ENCODE measurements at places on chromosomes 4 and X. TPM values are rescaled to one million over a fixed set of nuclear protein-coding genes. Genes with fewer than 3 reads are reported as not detected.

Gene MTNR1A
- total RNA-seq, result not detected

DNA sequence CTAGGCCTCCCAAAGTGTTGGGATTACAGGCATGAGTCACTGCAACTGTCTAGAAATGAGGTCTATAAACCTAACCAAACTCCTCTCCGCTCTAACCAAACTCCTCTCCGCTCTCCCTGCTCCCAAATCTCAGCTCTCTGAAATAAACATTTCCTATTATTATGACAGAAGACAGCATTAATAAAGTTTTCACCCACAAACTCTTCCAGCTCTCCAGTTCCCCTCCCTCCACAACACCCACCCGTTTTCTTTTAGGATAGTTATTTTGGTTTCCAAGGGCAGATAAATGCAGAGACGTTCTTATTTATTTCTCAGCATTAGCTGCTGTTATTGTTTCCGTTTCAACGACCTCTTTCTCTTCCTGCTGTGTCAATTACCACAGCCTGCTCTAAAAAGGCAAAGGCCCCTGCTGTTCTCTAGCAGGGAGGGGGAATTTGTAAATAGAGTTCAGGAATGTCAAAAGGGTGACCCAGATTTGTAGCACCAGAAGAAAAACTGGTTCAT, 13.3 kb upstream of the SCD5 start:
- DNase-seq, result no peak

GRCh38 chrX:118049713-118050112, 66.9 kb downstream of the KLHL13 start:
- no peak for DNase-seq

Gene MAGEC2
- total RNA-seq, result not detected

GRCh38 chr4:7993671-7994070, 54.0 kb upstream of the AFAP1 start:
- DNase-seq, result no peak

DNA sequence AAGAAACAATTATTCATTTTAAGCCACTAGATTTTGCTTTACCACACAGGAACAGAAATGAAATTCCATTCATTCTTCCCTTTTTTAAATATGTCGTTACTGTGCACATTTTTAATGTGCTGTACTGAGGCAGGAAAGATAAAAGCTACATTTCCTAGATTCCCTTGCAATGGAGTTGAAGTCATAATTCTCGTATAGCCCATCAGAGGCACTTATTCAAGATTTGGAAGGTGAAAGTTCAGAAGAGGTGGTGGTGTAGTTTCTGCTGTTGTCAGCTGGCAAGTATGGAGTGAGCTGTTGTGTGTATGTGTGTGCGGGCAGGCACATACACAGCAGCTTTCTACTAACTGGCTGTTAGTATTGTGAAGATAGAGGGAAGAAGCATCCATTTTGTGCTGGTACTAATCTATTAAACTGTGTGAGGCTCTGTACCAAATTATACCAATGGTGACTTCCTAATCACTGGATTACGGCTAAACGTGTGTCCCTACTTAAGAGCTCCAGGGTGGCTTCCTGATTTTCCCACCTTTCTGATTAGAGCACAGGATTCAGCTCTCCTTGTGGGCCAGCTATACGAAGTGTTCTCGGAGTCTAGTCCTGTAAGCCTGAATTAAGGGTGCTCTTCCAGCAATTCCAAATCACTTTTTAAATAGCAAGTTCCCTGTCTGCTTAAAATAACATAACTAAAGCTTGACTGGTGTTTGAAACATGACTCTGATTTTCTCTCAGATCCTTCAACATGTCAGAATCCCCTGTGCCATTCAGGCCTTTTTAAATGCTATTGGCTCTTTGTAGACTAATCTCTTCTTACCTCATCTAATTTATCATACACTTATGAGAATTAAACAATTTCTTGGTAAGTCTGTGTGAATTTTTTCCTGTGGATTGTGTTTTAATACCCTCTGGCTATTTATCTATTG, 43.8 kb downstream of the PDS5A start:
- no peak for DNase-seq

DNA sequence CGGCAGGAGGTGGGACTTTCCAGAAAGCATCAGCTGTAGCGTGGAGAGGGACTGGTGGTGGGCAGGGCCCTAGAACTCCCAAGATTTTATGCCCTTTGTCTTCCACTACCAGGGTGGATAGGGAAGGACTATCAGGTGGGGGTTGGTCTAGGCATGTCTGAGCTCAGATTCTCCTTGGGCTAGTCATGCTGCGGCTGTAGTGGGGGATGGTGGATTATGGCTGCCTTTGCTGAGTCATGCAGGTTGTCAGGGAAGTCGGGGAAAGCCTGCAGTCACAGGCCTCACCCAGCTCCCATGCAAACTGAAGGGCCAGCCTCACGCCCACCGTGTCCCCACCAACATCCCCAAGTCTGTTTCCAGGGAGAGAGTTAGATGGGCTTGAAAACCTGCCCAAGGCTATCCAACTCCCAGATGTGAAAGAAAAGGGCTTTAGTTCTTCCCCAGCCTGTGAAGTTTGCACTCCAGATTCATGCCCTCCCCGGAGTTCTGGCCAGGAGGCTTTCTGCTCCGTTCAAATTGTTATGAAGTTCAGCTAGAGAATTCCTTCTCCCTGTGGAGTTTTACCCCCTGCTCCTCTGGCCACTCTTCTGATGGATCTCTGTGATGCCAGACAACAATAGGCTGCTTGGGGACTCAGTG, 13.4 kb upstream of the MEPE start:
- no peak for DNase-seq

- no peak for DNase-seq
Measured at GRCh38 chr4:24211856-24212255, 322.0 kb upstream of the PPARGC1A start.
